ENCODE measurements at places on chromosomes 6 and 20.

GRCh38 chr6:15401769-15402250 lies 155.9 kb downstream of the JARID2 start:
- DNase-seq, result peak; percentile 33

DNA sequence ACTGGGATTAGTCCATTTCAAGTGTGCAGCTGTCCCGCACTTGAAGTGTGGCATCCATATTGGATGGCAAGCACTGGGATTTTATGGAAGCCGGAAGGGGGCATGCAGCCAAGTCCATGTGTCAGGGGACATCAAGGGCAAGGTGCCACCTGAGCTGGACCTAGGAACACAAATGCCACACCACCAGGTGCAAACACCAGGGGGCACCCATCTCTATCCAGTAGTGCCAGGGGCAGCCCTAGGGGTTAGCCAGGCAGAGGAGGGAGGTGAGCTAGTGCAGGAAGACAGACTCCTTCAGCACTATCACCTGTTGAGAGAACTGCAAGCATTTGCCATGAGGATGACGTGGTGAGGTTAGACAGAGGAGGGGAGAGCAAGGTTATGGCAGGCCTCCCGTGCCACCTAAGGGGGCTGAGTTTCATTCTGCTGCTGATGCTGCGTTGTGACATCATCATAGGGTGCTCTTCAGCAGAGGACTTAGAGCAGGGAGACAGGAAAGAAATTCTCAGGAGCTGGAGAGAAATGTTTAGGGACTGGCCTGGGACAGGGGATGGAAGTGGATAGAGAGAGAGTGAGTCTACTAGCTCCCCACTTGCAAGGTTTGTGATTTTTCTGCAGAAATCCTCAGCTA lies 192.6 kb upstream of the SLC24A3 start:
- DNase-seq, result no peak

DNA sequence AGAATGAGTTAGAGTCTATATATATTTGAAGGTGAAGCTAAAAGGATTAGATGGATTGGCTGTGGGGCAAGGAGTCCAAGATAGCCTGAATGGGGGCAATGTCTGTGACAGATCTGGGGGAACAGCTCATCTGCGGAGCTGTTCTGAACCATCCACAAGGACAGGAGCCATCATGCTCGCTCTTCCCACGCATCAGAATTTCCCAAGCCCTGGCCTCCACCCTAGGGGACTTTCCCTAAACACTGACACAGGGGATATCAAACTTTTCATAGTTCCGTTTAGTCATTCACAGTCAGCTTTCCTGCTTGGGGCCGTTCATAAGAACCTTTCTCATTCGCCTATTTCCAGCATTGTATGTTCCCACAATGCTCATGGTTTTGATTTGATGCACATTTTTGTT lies 37.6 kb upstream of the CCN6 start:
- no peak for DNase-seq

DNA sequence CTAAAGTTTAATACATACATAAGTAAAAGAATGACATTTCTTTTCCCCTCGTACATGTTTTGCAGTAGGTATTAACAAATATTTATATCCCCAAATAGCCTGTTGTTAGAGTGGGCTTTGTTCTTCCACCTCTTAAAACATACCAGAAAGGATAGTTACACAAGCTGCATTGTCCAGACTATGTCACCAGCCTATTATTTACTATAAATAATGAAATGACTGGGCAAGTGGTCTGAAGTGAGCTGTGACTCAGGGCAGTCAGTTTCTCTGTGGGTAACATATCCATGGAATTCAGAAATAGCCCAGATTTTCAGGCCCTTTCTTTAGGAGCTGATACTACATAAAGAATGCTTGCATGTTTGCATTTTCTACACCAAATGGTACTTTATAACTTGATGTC lies 60.1 kb downstream of the FUT9 start:
- no peak for DNase-seq

- no peak for DNase-seq
Measured at GRCh38 chr20:57013741-57014140, 252.7 kb downstream of the BMP7 start.

GRCh38 chr6:63465750-63466149 lies 106.5 kb upstream of the LOC128125822 start:
- no peak for DNase-seq
